CD4-positive, alpha-beta T cell treated with Interleukin-4 for 1 hour (primary cell): ENCODE measurements at places on chromosomes 3 and 15.

DNA sequence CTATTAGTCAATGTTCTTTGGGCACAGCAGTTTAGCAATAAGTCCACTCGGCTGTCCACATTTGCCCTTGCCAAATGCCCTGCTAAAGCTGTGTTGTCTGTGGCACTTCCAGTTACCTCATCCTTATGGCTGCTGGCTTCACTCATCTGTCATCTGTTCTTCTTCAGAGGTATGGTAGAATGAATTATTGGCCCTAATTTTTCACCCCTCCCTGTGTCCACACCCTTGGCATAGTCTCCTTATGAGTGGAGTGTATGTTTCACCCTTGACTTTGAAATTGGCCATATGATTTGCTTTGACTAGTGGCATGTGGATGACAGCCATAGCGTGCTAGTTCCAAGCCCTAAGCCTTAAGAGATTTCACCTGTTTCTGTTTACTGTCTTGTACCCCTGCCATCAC, 72.1 kb upstream of the EPHB1 start:
- DNase-seq, result no peak

GRCh38 chr3:138862924-138863775, 28.4 kb upstream of the PIK3CB start:
- DNase-seq, result no peak

- no peak for DNase-seq
Observed at GRCh38 chr3:127791221-127791913, 30.9 kb downstream of the MGLL start.

GRCh38 chr3:184728010-184728527, 16.2 kb upstream of the MAGEF1 start:
- DNase-seq, result no peak

DNA sequence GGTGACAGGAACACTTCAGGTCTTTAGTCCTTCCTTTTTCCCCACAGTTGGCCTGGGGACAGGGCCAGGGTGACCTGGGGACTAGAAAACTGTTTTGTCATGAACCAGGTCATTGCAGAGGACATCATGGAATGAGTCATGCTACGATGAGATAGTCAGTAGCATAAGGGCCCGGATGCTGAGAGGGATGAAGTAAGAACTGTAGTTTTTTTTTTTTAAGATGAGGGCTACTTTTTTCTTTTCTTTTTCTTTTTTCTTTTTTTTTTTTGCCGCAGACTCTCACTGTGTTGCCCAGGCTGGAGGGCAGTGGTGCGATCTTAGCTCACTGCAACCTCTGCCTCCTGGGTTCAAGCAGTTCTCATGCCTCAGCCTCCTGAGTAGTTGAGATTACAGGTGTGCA, 8.0 kb downstream of the MAP2K5 start:
- no peak for DNase-seq

GRCh38 chr15:27250223-27250622, 279.2 kb downstream of the GABRG3 start:
- no peak for DNase-seq

DNA sequence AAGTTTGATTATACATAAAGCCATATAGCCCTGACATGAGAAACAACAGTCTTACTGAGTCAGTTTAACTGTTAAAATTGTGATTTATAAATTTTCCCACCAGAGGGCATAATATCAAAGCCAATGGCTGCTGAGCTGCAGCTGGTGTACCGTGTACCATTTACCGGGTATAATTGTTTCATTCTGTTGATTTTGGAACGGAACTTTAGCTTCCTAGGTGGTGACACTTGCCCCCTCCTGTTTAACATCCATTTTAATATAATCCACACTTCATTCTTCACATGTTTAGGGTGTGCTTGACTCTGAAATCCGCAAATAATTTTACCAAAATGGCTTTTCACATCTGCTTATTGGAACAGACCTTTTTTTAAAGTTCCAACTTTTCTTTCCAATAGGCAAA, 72.8 kb downstream of the SLC9A9 start:
- DNase-seq, result no peak

- DNase-seq, result peak; percentile 80
Observed at GRCh38 chr15:85707519-85708338, 87.0 kb downstream of the KLHL25 start.

- DNase-seq, result no peak
Observed at GRCh38 chr3:18098960-18099587, 326.1 kb downstream of the SATB1 start.

DNA sequence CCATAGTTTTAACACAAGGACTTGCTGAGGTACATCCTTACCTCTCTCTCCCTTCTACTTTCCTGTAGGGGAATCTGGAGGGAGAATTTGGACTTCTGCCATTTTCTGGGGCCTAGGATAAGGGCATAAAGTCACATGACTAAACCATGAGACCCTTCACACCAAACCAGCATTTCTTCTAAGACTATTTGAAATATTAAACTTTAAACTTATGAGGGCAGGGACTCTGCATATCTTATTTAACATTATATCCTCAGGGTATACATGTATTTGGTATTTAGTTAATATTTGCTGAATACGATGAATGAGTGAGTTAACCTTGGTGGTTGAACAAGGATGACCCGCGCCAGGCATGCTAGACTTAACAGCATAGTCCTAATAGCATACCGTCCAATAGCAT, 63.4 kb downstream of the USP13 start:
- no peak for DNase-seq

- no peak for DNase-seq
Observed at GRCh38 chr15:91867581-91868026, 14.1 kb downstream of the SLCO3A1 start.

DNA sequence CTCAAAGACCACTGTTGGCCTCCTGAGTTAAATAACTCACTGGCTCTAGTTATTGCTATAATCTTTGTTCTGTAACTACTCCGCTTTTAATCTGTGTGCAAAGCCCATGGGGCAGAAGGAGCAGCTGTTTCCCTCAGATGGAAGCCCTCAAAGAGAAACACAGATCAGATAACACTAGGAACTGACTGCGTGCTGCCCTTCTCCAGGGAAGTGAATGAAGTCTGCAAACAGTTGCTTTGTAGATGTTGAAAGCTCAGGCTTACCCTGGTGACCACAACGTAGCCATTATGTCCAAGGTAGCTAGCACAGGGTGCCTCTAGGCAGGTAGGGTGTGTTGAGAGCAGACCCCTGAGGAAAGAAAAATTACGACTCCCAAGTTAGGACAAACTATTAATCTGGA, 152.3 kb upstream of the STAC start:
- DNase-seq, result no peak

- no peak for DNase-seq
Observed at GRCh38 chr3:39407773-39408492, 1.4 kb downstream of the RPSA start.
